ENCODE measurements at places on chromosomes 16 and 17.

DNA sequence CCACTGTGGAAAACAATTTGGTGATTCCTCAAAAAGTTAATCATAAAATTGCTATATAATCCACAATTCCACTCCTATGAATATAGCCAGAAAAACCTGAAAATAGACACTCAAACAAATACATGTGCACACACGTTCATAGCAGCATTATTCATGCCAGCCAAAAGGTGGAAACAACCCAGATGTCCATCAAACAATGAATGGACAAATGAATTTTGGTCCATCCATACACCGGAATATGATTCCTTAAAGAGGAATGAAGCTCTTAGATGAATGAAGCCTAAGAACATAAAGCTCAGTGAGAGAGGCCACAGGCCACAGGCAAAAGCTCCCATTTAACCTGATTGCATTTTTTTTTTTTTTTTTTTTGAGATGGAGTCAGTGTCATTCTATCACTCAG is 114.6 kb upstream of the TNRC6C start:
- no peak for DNase-seq

DNA sequence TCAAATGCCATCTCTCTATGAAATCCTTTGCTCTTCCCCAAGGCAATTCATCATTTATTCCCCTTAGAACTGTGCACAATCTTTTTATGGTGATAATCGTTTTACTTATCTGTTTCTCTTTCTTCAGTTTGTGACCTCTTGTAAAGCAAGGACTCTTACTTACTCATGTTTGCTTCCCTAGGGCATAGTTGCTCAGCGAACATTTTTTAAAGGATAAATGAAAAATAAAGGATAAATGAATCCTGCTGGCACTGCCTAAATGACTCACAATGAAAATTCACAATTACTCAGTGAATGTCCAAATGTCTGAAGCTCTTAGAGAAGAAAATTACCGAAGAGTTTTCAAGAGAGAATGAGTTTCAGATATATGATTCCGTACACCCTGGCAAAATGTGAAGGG is 671.7 kb downstream of the CDH11 start:
- DNase-seq, result no peak

- no peak for DNase-seq
These were observed 762 bp downstream of the CDK12 start for GRCh38 chr17:39461926-39462569.

GRCh38 chr17:64387545-64388171 is 3.0 kb downstream of the PECAM1 start:
- DNase-seq, result no peak

DNA sequence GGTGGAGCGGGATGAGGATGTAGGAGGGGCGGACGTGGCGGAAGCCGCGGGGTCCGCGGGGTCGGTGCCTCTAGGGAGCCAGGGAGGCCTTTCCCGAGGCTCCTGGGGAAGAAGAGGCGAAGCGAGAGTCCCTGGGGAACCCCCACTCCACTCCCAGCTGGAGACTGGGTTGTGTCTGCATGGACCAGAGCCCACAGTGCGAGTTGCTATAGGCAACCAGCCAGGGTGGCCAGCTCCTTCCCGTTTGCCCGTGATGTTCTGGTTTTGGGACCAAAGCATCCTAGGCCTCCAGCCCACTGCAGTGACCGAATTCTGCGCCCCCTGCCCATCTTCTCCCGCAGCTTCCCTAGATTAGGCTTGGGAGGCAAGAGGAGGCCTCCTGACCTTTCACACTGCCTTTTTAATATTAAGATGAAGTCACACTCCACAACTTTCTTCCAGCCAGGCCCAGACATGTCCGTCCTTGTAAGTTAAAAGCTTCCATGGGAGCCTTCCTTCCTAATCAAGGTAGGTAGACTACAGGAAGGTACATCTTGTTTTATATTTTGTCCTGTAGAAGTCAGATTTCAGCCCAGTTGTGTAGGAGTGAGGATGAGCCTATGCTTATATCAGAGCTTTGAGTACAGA is 469 bp downstream of the AMZ2 start:
- DNase-seq, result no peak

- no peak for DNase-seq
These were observed 16.2 kb downstream of the VMP1 start for GRCh38 chr17:59723607-59724006.

DNA sequence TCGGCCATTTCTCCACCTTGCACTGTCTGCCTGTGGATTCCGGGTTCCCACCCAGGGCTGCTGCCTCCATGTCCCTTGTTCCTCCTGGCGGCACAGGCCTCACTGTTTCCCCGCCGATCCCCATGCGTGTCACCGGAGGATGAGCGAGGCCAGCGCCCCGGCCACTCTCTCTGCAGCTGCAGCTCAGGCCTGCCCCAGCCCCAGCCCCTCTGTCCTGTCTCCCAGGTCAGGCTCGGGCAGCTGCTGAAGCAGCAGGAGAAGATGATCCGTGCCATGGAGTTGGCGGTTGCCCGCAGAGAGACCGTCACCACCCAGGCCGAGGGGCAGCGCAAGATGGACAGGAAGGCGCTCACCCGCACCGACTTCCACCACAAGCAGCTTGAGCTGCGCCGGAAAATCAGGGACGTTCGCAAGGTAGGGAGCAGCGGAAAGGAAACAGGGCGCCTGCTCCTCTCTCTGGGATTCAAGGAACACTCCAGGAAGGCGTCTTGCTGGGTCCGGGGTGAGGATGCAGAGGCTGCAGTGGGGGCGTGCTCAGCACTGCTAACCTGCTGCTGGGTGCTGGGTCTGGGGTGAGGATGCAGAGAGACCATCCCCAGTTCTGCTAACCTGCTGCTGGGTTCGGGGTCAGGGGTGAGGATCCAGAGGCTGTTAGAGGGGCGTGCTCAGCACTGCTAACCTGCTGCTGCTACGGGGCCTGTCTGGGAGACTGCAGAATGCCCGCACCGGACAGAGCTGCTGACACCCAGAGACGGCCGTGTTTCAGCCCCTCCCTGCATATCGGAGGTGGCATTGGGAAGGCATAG is 6.1 kb upstream of the GAA start:
- no peak for DNase-seq
